PC-9 (cell line): ENCODE measurements at places on chromosomes 1 and 21. TPM values are rescaled to one million over a fixed set of nuclear protein-coding genes. Genes with fewer than 3 reads are reported as not detected.
A peak's percentile ranks its signal among the peaks of the same experiment; 100 is the strongest.

Gene PTPRU
- 31.4 and 44.3 TPM in 2 replicates for total RNA-seq

Gene SLC2A5
- not detected in 2 replicates for total RNA-seq

Gene CLDN14
- not detected in 2 replicates for total RNA-seq

Gene KCNK2
- total RNA-seq = 0.48 and 0.90 TPM in 2 replicates

Gene NOTCH2
- 106 and 120 TPM in 2 replicates for total RNA-seq

Gene VANGL2
- 11.5 and 12.4 TPM in 2 replicates for total RNA-seq

DNA sequence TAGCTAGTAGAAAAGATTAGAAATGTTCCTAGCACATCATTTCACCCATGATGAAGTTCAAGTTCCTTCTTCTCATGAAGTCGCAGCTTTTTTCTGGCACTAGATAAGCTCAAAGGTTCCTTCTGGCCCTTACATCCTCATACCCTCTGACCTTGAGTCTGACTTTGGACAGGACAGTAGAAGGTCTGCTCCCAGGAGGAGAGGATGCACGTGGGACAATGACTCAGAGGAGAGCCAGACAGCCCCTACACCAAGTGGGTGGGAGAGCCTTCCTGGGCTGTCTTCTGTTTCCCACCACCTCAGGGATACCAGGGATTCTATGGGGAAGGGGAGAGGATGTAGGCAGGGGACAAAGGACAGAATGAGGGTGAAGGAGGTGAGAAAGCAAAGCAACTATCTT is 86.0 kb downstream of the HHIPL2 start:
- DNase-seq = no peak
- peaks cover 9% of the 10 kb centered on the region for H3K4me1 ChIP-seq
- H3K4me3 ChIP-seq = no peak overlapping the region
- H3K36me3 ChIP-seq = no peaks in the 10 kb centered on the region

DNA sequence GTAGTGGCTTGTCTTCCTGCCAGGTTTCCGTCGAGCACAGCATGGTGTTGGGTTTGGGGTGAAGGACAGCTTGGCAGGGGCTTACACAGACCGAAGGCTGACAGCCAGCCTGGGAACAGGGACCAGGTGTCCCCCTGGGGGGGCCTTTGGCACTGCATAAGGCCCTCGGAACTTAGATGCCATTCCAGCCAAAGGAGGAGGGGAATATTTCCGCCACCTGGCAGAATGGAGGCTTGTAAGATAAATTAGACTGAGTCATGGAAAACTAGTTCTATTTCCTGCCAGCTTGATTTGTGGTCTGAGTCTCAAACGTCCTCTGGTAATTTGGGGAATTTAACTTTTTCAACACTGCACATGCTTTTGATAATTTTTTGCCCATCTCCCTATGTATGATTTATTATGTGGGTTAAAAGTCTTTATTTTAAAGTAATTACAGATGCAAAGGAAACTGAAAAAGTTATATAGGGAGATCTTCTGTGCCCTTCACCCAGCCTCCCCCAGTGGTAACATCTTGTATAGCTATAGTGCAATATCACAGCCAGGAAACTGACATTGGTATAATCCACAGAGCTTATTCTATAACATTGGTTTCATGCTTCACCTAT is 11.5 kb upstream of the TMEM51 start:
- no peaks in the 10 kb centered on the region for H3K36me3 ChIP-seq
- H3K27me3 ChIP-seq = no peaks in the 10 kb centered on the region
- H3K27ac ChIP-seq = no peak overlapping the region
- peak; percentile 55 for DNase-seq
- H3K4me1 ChIP-seq = peaks cover 28% of the 10 kb centered on the region

DNA sequence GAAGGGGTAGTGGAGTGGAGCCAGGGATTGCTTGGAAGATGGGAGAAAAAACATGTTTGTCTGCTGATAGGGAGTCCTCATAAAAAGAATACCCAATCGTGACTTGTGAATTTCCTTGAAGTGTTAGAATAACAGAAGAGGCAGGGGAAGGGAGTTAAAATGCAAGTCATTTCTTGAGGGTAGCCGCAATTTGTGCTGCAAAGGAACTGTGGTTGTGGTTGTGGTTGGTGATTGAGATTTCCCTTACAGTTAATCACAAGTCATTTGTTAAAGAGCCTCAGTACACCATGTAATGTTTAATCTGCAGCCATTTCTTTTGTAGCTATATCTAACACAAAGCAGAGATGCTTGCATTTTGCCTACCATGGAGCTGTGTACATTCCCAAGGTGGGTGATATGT is 38.5 kb upstream of the EGLN1 start:
- H3K27ac ChIP-seq = no peak overlapping the region
- H3K4me1 ChIP-seq = no peaks in the 10 kb centered on the region
- no peak for DNase-seq
- no peaks in the 10 kb centered on the region for H3K36me3 ChIP-seq
- H3K27me3 ChIP-seq = no peaks in the 10 kb centered on the region
- H3K4me3 ChIP-seq = no peak overlapping the region

GRCh38 chr21:43027846-43028731 is 47.5 kb downstream of the CBS start:
- no peak overlapping the region for H3K4me3 ChIP-seq
- no peak for DNase-seq
- no peaks in the 10 kb centered on the region for H3K36me3 ChIP-seq
- no peaks in the 10 kb centered on the region for H3K27me3 ChIP-seq

- peak overlapping the region; percentile 93 for H3K4me3 ChIP-seq
- peak; percentile 50 for DNase-seq
- H3K36me3 ChIP-seq = peaks cover 16% of the 10 kb centered on the region
- peaks cover 41% of the 10 kb centered on the region for H3K4me1 ChIP-seq
Measured at GRCh38 chr1:114510274-114511031, 550 bp downstream of the TRIM33 start.

DNA sequence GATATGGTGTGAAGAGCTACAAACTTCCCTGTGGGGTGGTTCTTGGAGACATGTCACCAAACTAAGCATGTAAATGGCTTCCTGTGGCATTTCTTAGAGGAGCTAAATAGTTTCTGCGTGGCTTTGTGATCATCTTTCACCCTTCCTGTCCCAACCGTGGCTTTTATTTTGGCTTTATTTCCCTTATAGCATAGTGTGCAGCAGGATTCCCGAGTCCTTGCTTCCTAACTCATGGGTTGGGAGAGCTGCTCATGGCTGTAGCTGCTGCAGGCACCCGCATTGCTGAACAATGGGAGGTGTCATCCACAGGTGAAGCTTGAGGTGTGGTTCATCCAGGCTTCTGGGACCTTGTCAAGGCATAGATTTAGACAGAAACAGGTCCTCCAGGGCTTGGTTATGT is 192.0 kb downstream of the SDCCAG8 start:
- H3K27ac ChIP-seq = no peak overlapping the region
- H3K27me3 ChIP-seq = no peaks in the 10 kb centered on the region
- DNase-seq = no peak
- no peak overlapping the region for H3K4me3 ChIP-seq
- no peaks in the 10 kb centered on the region for H3K36me3 ChIP-seq

GRCh38 chr1:74478979-74479378 is 33.4 kb downstream of the LRRC53 start:
- DNase-seq = no peak
- no peak overlapping the region for H3K4me3 ChIP-seq
- H3K27ac ChIP-seq = no peak overlapping the region
- no peaks in the 10 kb centered on the region for H3K4me1 ChIP-seq
- H3K27me3 ChIP-seq = no peaks in the 10 kb centered on the region
- H3K36me3 ChIP-seq = no peaks in the 10 kb centered on the region

DNA sequence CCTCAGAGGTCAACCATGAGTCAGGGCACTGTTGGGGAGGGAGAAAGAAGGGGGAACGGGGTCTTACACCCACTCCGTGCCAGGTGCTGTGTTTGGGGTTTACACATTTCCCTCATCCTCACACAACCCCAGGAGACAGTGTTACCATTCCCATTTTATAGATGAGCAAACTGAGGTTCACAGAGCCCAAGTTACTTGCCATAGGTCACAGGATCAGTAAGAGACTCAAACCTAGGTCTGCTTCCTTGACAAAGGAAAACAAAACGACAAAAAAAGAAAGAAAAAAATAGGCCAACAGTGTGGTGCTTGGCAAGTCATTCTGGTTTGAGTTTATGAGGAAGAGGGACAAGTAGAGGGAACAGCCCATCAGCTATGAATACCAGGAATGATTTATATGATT is 16.3 kb upstream of the CDCP2 start:
- H3K27me3 ChIP-seq = no peaks in the 10 kb centered on the region
- H3K4me1 ChIP-seq = no peaks in the 10 kb centered on the region
- H3K36me3 ChIP-seq = no peaks in the 10 kb centered on the region
- H3K27ac ChIP-seq = no peak overlapping the region
- no peak overlapping the region for H3K4me3 ChIP-seq

DNA sequence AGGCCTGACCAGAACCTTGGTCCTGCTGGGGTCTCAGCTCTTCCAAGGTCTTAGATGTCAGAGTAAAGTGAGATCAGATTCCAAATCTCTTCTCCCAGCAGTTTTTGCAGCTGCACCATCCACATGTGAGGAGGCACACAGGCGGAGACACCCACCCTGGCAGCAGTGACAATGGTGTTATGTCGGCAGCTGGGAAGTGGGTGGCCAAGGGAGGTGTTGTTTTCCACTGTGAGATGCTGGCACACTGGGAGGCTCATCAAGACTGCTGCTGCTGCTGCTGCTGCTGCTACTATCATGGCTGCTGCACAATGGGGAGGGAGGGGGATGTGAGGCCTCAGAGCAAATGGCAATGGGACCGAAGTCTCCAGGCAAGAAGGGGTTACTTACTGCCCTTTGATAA is 23.6 kb downstream of the CAMK2N1 start:
- H3K27me3 ChIP-seq = no peaks in the 10 kb centered on the region
- H3K36me3 ChIP-seq = no peaks in the 10 kb centered on the region
- H3K4me3 ChIP-seq = no peak overlapping the region
- DNase-seq = no peak
- no peaks in the 10 kb centered on the region for H3K4me1 ChIP-seq

GRCh38 chr1:161166669-161167548 is 683 bp downstream of the PPOX start:
- H3K4me3 ChIP-seq = peak overlapping the region; percentile 72
- H3K27ac ChIP-seq = no peak overlapping the region
- H3K36me3 ChIP-seq = no peaks in the 10 kb centered on the region; the same call in none of the 2 replicates
